AG04449 (cell line): ENCODE measurements at places on chromosomes 3 and 15.

DNA sequence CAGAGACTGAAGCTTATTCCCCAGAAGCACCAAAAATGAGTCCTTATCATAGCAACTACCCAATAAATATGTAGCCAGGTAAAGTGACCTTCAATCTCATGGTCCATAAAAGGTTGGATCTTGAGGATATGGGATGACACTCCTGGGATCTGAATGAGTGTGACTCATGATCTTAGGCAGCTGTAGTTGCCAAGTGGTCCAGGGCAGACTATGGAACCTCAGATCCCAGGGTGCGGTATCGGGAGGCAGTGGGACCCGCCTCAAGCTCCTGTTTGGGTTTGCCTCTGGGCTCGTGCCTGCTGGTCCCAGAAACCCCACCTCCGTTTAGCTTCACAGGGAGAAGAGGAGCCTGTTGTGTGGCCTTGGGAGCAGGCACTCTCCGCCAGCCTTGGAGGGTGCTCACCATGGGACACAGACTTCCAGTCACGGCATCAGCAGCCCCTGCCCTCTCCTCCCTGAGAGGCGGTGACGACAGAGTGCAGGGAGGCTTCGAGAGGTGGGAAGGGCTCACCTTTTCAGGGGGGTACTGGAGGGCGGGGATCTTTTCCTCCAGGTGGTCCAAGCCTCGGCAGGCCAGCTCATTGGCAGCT is 8.1 kb downstream of the PLIN1 start:
- no peak for DNase-seq

DNA sequence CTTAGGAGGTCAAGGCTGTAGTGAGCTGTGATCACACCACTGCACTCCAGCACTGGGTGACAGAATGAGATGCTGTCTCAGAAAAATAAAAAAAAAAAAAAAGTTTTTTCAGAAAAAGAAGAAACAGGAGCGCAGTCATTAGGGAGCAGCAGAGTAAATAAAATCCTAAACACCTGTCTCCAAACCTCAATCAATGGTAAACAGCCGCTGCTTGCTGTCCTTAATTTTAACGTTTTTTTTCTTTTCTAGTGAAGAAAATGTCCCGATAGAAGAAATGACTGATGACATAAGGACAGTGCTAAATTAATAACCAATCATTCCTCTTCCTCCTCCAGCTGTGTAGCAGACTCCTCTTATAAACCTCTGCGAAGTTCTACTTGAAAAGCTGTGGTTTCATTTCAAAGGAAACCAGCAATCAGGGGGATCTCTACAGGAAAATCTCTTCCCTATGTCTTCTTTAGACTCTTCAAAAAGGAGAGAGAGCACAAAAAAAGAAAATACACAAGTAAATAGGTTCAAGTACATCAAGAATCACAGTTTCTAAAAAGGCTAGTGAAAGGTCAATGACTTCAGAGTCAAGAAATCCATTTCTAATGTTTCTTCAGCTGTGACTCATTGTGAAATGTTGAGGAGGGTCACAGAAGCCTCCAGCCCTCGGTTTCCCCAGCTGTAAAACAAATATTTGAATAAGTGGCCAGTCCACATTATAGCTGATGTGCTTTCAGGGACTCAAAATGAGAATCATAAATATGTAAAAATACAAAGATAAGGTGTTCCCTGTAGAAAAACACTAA is 127.6 kb downstream of the TMCO5A start:
- DNase-seq: no peak

DNA sequence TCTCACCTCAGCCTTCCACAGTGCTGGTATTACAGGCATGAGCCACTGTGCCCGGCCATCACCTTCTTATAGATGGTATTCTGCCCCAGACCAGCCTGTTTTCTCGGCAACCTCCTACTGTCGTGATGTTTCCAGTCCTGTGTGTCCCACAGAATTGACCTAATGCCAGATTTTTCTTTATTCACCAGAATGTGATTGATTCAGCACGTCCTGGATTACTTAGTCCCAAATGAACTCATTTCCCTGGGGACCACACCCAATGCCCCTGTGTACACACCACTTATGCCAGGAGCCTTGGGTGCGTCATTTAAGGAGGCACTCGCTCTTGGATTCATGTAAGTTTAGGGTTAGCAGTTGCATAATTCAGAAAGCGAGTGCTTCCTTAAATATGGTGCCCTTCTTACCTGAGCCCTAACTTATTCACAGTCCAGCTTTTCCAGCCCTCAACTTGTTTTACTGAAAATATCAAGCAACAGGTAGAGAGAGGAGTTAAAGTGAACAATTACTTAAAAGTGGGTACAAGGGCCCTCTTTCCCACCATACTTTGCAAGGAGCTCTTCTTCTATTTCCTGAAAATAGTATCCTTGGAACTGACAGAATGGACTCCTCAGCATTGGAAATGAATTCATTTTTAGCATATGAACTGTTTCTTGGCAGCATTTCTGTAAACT is 64.6 kb upstream of the UBE2E1 start:
- DNase-seq: no peak

GRCh38 chr15:58650102-58650501 is 99.4 kb downstream of the ADAM10 start:
- DNase-seq: no peak

GRCh38 chr3:190596349-190597285 is 82.7 kb downstream of the IL1RAP start:
- DNase-seq: no peak

GRCh38 chr3:155739154-155739553 is 5.7 kb downstream of the PLCH1 start:
- DNase-seq: no peak

DNA sequence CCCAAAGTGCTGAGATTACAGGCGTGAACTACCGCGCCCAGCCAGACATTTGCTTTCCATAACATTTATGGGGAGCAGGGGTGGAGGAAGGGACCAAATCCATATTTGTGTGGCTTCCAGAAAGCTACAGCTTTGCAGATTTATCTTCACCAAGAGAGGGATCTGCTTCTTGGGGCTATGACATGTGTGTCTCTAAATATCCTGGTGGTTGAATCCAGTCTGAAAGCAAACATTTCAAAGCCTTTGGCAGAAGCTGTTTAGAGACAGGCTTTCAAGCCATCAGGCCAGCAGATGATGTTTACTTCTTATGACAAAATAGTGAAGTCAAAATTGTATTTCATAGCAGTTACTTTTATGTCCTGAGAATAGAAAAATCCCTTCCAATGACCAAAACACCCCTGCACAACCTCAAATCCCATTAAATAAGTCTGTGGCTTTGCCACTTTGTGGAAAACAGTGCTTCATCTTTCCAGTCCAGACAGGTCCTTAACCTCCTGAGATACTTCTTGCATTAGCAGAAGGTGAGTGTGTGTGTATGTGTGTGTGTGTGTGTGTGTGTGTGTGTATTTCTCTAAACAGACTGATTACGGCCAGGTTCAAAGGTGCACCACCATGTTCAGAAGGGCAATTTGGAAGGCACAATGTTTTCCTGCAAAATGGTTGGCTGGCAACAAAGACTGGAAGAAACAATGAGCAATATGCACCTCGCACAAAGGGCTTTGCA is 191.4 kb upstream of the LRIG1 start:
- DNase-seq: no peak

GRCh38 chr15:85854345-85855097 is 59.8 kb upstream of the KLHL25 start:
- no peak for DNase-seq

DNA sequence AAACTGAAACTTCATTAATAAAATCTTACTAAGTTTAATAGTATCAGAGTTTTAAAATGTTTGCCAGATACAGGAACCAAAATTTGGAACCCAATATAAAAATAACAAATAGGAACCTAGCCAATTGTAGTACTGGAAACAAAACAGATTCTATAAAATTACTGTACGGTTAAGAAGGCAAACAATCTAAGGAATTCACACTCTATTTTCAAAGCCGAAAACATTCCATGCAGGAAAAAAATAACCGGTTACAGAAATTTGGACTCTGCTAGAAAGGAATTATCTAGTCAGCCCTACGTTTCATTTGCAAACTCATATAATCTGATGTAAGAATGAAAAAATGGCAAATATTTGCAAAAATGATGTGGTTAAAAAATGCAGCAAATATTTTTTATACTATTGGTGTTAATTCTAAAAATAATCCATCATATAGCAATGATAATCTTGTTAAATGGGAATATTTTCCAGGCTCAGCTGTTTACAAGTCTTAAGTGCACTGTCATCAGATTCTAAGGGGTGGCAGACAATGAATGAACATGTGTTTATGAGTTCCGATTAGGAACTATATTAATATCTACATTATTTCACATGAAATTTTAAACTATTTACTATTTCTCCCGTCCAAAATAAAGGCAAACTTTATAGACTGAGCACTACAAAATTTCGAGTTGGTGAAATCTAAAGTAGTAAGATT is 58.1 kb downstream of the DCBLD2 start:
- DNase-seq: no peak

DNA sequence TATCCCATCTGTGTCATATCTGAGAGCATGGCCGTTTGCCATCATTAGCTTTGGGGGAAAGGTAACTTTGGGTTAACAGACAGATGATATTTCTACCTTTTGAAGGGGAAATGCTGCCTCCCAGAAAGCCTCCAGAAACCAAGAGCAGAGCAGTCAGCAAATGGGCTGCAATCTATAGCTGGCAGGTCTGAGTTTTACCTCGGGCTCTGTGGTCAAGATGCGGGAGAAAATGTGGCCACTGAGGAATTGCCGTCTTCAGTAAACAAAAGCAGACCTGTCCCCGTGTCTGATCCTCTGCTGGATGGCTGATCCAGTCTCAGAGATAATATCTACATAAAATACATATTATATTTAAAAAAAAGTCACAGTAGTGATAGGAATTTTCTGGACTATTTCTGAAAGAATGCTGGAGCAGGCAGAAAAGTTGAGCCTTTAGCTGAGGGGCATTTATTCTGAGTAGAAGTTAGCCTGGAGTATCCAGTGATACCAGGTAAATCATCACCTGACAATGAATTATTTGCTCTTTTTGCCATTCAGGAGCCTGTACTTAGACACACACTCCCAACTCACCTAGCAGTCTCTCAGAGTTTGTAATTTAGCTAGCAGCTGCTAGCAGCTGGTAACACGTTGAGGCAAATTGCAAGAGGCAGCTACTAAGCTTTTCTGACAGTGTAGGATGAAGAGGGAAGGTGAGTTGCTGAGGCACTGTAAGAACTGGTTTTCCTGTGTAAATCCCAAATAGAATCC is 285.3 kb upstream of the RARB start:
- DNase-seq: no peak

DNA sequence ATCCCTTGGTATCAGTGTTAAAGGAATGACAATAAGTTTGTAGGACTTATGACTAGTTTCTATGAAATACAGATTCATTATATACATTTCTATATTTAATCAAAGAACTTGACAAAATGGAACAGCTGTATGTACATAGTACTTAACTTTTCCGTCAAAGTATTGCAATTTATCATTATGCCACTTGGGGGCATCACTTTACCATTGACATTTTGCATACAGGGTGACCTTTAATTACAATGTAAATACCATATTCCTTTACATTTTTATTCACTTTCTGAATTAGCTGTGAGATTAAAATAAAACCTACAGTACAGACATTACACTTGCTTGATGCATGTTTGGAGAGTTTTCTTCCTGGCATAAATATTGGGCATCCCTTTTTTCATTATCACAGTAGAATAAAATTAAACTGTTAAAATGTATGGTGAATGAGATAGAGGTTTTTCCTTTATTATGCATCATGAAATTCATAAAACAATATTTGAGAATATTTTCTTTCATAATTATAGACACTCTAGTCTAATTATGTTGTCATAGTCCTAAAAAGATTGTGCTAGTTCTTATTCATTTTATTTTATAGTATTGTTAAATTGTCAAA is 6.9 kb downstream of the NEK11 start:
- no peak for DNase-seq

DNA sequence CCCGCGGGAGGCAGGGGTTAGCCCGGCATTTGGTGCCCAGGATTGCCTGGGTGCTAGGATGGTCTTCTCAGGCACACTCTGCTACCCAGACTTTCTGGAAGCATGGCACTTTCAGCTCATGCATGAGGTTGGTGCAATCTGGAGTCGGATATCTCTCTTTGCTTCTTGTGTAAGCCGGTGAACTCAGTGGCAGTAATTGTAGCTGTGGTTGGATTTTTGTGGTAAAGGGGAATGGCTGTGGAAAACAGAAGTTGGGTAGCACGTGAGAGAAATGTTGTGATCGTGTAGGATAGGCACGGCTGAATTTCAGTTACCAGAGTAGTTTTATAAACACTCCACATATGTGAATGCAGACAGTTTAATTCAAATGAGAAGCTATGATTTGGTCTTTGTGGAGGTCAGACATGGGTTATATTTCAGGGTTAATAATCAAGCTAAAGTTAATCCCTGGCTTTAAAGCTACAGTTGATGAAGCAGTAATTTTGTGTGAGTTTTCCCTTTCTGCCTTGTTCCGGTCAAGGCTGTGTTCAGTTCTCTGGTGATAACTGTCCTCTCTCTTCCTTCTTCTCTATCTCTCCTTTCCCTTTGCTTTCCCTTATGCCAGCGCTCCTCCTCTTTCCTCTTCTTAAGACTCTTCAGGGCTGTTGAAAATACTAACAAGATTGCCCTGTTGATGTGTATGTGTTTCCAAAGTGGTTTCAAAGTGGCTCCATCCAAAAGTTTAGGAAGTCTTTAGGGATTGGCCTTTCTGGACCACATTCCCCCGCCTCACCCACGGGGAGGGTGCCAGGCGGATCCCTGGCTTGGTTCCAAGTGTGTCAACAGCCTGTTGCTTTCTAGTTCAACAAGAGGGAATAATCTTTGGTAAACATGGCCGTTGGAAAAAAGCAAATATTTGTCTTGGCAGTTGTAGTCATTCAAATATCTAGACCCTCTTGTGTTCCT is 404.6 kb upstream of the C2CD4B start:
- peak; percentile 84 for DNase-seq

DNA sequence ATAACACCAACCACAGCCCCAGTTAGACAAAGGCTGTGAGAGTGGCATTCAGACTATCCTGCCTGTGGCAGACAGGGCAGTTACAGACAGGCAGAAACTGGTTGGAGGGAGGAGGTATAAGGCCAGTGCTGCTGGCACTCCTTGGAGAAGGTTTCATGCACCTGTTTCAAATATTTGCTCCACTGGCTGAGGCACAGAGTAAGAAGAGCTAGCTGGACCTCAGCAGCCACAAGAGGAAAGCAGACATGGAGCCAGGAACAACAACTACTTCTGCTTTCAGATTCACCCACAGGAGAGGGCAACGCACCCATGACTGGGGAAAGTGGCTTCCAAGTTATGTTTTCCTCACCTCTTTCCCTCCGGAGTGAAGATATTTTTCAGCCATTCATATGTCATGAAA is 11.5 kb upstream of the PRKAR2A start:
- no peak for DNase-seq

- no peak for DNase-seq
These were observed 68.1 kb upstream of the PFN2 start for GRCh38 chr3:150038830-150039229.

GRCh38 chr3:156388497-156389448 is 166.1 kb downstream of the SSR3 start:
- DNase-seq: peak; percentile 96

- no peak for DNase-seq
These were observed 24.8 kb downstream of the SPCS1 start for GRCh38 chr3:52730681-52731080.

- no peak for DNase-seq
These were observed 799.7 kb downstream of the CADM2 start for GRCh38 chr3:85758442-85758841.
